Suprapubic skin (tissue), 4 donors: ENCODE measurements at places on chromosomes 13 and 19.

DNA sequence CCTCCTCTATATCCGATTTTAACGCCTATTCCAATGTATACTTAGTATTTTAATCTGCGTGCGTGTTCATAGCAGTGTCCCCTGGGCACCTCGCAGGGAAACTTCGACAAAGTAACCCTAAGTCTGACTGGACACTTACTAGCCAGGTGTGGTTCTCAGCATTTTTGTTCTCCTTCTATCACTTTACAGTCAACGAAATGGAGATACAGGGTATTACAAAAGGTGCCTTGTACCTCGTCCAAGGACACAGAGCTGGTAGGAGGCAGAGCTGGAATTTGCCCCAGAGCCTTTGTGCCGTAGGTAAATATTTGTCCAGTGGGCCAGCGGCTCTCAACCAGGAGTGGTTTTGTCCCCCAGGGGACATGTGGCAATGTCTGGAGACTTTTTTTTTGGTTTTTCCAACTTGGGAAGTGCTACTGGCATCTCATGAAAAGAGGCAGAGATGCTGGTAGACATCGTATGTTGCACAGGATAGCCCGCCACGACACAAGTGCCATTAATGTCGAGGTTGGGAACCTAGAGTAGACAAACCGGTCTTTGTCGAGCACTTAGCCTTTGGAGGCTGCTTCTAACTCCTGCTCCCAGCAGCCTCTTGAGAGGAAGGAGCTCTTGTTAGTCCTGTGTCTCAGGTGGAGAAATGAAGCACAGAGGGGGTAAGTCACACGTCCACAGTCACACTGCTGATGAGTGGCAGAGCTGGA lies 1.1 kb downstream of the ZNF444 start:
- peaks cover 12% of the 10 kb centered on the region for H3K36me3 ChIP-seq
- peak overlapping the region; percentile 63 for H3K4me3 ChIP-seq
- peak overlapping the region; percentile 85 for H3K27ac ChIP-seq
- H3K27me3 ChIP-seq, result no peaks in the 10 kb centered on the region
- peaks cover 30% of the 10 kb centered on the region for H3K4me1 ChIP-seq
- no peak for DNase-seq

- no peaks in the 10 kb centered on the region for H3K27me3 ChIP-seq
- no peak for DNase-seq
- H3K27ac ChIP-seq, result no peak overlapping the region
- H3K4me3 ChIP-seq, result no peak overlapping the region
- H3K4me1 ChIP-seq, result peaks cover 10% of the 10 kb centered on the region
Observed at GRCh38 chr13:20565115-20565736, 1.7 kb upstream of the IFT88 start.

DNA sequence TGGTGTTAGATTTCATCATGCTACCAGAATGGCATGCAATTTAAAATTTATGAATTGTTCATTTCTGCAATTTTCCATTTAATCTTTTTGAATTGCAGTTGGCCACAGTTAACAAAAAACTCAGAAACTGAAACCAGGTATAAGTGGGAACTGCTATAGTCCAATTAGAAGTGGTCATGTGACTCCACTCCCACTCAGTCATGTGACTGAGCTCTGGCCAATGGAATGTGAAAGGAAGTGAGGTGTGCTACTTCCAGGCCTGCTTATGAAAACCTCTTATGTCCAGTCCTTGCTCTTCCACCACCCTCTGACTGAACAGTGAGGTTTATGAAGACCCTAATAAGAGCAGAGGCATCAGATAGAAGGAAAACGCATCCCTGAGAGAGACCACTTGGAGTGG lies 47.0 kb downstream of the DLEU7 start:
- H3K4me3 ChIP-seq, result no peak overlapping the region
- H3K27me3 ChIP-seq, result no peaks in the 10 kb centered on the region
- no peak for DNase-seq
- H3K36me3 ChIP-seq, result no peaks in the 10 kb centered on the region
- peaks cover 7% of the 10 kb centered on the region for H3K4me1 ChIP-seq

DNA sequence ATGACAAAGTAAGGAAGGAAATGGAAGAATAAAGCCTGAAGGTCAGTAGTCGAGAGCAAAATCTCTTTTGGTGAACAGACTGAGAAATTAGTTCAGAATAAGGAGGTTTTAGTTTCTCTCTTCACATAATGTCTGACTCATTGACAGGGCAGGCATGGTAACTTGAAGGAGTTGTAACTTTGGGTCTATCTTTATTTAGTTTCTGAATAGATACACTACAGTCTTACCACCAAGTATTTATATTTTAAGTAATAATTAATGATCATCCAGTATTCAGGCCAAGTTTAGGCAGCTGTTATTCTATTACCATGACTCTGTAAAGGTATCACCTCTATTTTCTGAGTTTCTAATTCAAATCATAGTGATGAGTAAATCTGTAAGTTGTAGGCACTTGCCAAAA lies 219.9 kb downstream of the SPRY2 start:
- no peak for DNase-seq
- H3K27ac ChIP-seq, result no peak overlapping the region
- no peaks in the 10 kb centered on the region for H3K27me3 ChIP-seq
- H3K36me3 ChIP-seq, result no peaks in the 10 kb centered on the region
- no peaks in the 10 kb centered on the region for H3K4me1 ChIP-seq

GRCh38 chr19:35973487-35973886 lies 21.5 kb upstream of the SDHAF1 start:
- H3K4me1 ChIP-seq, result no peaks in the 10 kb centered on the region
- DNase-seq, result no peak
- H3K27me3 ChIP-seq, result peaks cover 37% of the 10 kb centered on the region
- no peak overlapping the region for H3K4me3 ChIP-seq
- no peak overlapping the region for H3K27ac ChIP-seq

DNA sequence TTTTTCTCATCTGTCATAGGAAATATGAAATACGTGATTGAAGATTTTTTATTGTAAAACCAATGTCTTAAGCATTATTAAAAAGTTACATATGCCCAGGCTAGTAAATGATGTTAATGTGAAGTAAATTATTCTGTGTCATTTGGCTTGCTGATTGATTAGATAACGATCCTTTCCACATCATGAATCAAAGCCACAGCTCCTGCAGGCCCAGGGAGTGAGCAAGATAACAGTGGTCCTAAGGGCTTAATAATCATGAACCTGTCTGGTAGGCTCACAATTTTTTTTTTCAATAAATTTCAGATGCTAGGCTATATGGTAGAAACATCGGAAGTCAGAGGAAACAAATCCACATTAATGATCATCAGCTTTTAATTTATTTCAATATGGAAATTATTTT lies 269.0 kb upstream of the SLC10A2 start:
- no peaks in the 10 kb centered on the region for H3K27me3 ChIP-seq
- H3K4me3 ChIP-seq, result no peak overlapping the region
- no peaks in the 10 kb centered on the region for H3K36me3 ChIP-seq
- H3K4me1 ChIP-seq, result no peaks in the 10 kb centered on the region
- no peak for DNase-seq

- no peaks in the 10 kb centered on the region for H3K27me3 ChIP-seq
- DNase-seq, result no peak
- H3K4me3 ChIP-seq, result no peak overlapping the region
- H3K4me1 ChIP-seq, result no peaks in the 10 kb centered on the region
- H3K27ac ChIP-seq, result no peak overlapping the region
Observed at GRCh38 chr19:12705654-12706331, 9.4 kb upstream of the FBXW9 start.

- no peaks in the 10 kb centered on the region for H3K4me1 ChIP-seq
- H3K27me3 ChIP-seq, result no peaks in the 10 kb centered on the region
- no peaks in the 10 kb centered on the region for H3K36me3 ChIP-seq
- no peak overlapping the region for H3K4me3 ChIP-seq
- no peak for DNase-seq
Observed at GRCh38 chr13:93963266-93964145, 516.0 kb downstream of the DCT start.

DNA sequence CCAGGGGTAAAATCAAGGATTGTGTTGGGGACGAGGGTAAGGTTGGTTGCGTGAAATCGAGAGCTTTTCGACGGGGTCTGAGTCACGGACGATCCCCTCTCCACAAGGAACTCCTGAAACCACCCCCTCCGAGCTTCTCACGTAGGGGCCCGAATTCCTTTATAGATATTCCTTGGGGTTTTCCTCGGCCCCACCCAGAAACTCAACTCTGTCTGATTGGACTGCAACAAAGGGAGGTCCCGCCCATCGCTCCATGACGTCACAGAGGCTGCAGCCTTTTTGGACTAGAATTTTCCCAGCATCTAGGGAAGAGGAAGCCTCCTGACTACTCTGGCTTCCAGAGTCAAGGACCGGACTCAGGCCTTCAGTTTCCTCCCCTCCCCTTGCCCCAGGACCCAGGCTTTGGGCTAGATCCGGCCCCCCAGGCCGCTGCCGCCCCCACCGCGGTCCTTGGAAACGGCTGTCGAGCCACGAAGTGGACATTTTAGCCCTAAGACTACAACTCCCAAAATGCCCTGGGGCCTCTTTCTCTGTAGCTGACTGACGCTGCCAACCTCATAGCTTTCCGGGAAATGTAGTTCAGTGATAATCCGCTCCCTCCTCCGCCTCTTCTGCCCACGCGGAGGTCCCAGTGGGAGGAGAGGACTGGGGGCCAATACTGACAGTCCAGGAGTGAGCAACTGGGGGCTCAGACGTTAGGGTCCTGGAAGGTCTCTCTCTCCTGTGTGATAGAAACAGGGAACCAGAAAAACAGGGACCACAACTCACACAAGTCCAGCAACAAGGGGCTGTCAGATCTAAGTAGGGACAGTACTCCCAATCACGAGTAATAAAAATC lies at the start of gene IZUMO1:
Gene IZUMO1, minus strand, starts transcription at position 172 of the 838 bp plus-strand sequence. CDS start 1,050 bp downstream, outside the sequence.
- H3K36me3 ChIP-seq, result peaks cover 9% of the 10 kb centered on the region
- peak; percentile 83 for DNase-seq
- H3K27me3 ChIP-seq, result no peaks in the 10 kb centered on the region
- H3K4me1 ChIP-seq, result peaks cover 4% of the 10 kb centered on the region

GRCh38 chr19:3458229-3459088 lies 21.9 kb downstream of the SMIM24 start:
- peaks cover 34% of the 10 kb centered on the region for H3K4me1 ChIP-seq
- H3K27ac ChIP-seq, result peak overlapping the region; percentile 70
- H3K36me3 ChIP-seq, result peaks cover 58% of the 10 kb centered on the region
- no peak for DNase-seq

GRCh38 chr13:35496006-35496405 lies 19.5 kb upstream of the MAB21L1 start:
- no peaks in the 10 kb centered on the region for H3K27me3 ChIP-seq
- H3K4me3 ChIP-seq, result no peak overlapping the region
- no peak for DNase-seq
- H3K27ac ChIP-seq, result no peak overlapping the region

DNA sequence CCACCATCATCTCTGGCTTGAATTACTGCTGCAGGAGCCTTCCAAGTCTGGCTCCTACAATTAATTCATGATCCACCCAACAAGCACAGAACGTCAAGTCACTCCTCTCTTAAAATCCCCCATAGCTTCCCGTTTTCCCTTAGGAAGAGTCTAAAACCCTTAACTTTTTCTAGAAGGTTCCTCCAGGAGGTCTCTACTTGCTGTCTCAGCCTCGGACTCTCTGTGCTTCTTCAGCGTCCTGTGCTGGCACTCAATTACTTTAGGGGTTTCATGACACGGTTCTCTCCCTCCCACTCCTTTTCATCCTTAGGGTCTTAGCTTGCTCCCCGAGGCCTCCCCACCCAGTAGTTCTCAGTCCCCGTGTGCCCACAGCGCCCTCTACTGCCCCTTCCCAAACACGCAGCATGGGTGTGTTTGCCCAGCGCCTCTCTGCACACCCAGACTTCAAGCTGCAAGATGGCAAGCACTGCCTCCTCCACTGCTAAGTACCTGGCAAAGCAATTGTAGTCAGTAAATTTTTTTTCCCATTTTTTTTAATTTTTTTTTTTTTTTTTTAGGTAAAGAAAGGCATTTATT lies 25.8 kb upstream of the MAP3K10 start:
- H3K36me3 ChIP-seq, result no peaks in the 10 kb centered on the region
- H3K27ac ChIP-seq, result no peak overlapping the region
- H3K27me3 ChIP-seq, result peaks cover 5% of the 10 kb centered on the region
- no peaks in the 10 kb centered on the region for H3K4me1 ChIP-seq
- DNase-seq, result peak; percentile 73
- no peak overlapping the region for H3K4me3 ChIP-seq

DNA sequence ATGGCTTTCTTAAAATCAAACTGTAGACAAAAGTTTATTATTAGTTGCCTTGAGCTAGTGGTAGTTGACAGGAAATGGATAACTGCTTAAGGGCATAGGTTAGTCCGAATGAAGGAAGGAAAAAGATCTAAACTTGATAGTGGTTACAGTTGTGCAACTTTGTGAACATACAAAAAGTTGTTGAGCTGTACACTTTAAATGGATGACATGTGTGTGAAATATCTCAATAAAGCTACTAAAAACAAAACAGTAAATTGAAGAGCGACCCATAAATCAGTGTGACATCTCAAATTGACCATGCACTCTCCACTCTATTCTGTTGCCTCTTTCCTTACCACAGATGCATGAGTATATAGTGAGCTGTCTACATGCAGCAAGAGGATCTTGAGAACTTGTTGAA lies 1757.8 kb downstream of the PCDH9 start:
- no peak for DNase-seq
- no peaks in the 10 kb centered on the region for H3K36me3 ChIP-seq
- no peaks in the 10 kb centered on the region for H3K27me3 ChIP-seq
- H3K4me3 ChIP-seq, result no peak overlapping the region

- peaks cover 36% of the 10 kb centered on the region for H3K4me1 ChIP-seq
- no peaks in the 10 kb centered on the region for H3K27me3 ChIP-seq
- no peak for DNase-seq
Observed at GRCh38 chr19:18756896-18757295, 34.2 kb downstream of the COMP start.
